ENCODE measurements at places on chromosomes 7 and 10.

DNA sequence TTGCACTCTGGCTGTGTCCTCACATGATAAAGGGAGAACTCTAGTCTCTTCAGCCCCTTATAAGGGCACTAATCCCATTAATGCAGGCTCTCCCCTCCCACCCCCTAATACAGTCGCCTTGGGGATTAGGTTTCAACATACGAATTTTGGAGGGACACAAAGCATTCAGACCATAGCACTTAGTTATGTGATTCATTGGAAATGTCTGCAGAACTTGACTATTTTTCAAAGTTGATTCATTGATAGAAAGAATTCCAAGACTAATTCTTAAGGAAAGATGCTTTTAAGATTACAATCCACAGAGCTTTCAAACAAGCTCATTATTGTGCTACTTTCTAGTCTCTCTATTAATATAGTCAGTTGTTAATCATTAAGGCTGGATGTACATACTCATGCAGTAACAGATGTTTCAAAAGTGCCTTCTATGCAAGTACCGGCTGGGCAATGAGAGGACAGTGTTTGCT is 85.3 kb upstream of the RPA3 start:
- DNase-seq = no peak

DNA sequence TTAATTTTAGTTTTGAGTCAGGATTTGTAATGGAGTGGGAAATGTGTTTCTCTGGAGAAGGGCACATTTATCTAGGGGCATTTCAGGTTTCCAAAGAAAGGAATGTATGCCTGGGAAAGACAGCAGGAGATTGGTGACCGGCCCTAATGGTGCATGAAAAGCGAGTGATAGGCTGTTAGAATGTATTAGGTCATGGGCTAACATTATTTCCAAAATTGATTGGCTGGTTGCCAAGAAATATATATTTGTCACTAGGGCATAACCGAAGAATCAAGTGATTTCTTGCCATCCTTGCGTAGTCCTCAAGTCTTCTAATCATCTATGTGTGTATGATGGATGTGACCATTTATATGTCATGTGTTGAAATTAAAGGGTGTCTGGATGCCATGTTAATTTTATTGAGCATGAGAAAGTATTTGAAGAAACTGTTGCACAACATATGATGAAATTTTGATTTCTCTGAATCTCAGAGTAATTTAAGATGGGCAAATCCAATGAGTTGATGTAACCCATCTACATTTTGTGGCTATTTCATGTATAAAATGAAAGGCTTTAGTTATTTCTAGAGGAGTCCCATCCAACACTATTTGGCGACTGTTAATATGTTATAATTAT is 248.4 kb downstream of the BMPER start:
- DNase-seq = no peak

DNA sequence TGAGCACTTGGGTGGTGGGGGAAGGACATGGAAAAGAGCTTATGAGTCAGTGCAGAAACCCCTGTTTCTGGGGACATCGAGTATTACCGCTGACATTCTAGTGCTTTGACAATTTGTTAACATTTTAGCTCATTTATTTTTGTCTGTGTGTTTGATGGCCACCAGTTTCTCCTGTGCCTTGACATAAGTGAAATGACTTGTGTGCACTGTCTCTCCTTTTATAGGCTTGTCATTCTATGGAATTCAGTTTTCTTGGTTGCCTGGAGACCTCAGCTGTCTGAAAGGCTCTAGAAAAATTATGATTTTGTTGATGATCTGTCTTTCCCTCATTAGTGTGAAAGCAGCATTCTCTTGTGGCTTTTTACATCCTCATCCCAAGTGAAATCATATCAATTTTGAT is 190.0 kb upstream of the SMIM30 start:
- DNase-seq = no peak

- peak; percentile 95 for DNase-seq
Observed at GRCh38 chr10:72171175-72171630, 44.6 kb upstream of the ANAPC16 start.

- peak; percentile 53 for DNase-seq
Observed at GRCh38 chr10:31261511-31262311, 57.3 kb upstream of the ZEB1 start.
